ENCODE measurements at places on chromosomes 5 and 9.

GRCh38 chr5:6584727-6585126 lies 48.1 kb downstream of the NSUN2 start:
- DNase-seq: no peak

- DNase-seq: no peak
These were observed 18.2 kb upstream of the FNIP1 start for GRCh38 chr5:131814990-131815389.

- no peak for DNase-seq
These were observed 30.3 kb upstream of the CER1 start for GRCh38 chr9:14752871-14753270.

DNA sequence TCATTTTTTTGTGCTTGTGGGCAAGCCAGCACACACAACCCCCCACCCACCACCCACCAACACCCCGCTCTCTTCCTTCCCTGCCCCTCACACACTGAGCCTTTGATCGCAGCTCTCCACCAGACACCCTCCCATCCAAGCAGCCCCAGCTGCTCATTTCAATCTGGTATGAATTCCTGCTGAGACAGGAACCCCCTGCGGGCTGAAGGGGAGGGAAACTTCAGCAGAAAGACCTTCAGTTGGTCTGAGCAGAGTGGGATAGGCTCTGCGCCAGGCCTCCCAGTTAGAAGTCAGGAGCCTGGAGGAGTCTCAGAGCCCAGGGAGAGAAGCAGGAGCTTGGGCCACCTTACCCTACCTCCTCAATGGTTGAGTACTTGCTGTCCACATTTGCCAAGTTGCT lies 7.2 kb downstream of the PCDHGC5 start:
- DNase-seq: no peak

DNA sequence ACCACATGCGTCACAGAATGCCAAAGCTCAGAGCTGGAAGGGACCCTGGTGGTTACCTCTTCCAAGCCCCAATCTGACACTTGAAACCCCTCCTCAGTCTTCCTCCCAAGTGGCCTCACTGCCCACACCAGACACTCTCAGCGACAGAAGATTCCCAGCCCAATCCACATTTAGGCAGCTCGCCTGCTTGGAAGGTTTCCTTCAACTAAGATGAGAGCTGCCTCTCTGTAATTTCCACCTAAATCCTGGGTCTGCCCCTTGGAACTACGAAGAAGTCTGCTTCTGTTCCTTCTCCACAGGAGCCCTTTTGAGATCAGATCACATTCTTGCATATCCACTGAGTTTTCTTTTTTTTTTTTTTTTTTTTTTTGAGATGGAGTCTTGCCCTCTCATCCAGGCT lies 83.7 kb downstream of the PAX5 start:
- no peak for DNase-seq

DNA sequence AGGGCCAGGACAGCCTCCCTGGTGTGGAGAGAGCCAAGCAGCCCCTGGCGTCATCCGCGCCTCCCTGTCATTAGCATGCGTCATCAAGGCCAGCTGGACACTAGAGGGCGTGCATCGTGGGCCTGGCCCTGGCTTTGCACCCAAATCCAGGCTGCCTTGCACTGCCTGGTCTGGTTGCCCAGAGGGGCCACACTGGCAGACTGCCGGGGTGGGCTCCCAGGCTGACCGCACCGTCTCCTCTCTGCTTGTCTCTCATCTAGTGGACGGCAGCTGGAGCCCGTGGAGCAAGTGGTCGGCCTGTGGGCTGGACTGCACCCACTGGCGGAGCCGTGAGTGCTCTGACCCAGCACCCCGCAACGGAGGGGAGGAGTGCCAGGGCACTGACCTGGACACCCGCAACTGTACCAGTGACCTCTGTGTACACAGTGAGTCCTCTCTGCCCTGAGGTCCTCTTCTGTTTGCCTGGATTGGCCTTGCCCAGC lies 29.0 kb downstream of the HK3 start:
- DNase-seq: no peak

DNA sequence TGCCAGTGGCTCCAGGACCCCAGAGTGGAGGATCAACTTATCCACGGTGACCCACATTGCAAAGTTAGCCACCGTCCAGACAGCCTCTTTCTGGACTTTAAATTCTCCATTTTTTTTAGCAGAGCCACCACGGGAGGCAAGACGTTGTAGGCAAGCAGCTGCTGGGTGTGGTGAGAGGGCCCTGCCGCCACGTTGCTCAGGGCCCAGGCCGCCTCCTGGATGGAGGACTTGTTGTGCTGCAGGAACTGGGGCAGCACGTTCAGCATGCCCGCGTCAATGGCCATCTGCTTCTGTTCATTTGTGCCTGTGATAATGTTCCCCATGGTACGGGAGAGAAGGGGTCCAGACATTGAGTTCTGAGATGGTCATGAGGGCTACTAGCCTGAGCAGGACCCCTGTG lies 114.3 kb upstream of the POC5 start:
- DNase-seq: no peak

- DNase-seq: no peak
These were observed 128.8 kb downstream of the FBN2 start for GRCh38 chr5:128409166-128409800.

DNA sequence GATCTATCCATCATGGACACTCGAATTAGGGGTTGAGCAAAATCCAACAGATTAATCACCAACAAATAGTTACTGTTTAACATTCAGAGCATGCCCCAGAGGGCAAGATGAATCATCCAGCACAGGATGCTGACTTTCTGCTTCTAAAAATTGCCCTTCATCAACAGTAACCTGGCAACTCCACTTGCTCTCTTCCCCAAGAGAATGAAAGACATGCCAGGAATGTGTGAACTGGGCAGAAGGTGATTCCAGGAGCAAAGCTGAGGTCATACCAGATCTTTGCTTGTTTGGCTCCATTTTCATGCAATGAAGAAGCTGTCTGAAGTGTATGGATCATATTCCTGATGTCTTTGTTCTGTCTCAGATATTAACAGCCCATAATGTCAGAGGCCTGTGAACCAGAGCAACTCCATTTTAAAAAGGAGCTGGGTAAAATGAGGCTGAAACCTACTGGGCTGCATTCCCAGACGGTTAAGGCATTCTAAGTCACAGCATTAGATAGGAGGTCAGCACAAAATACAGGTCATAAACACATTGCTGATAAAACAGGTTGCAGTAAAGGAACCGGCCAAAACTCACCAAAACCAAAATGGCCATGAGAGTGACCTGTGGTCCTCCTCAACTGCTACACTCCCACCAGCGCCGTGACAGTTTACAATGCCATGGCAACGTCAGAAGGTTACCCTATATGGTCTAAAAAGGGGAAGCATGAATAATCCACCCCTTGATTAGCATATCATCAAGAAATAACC lies 2.5 kb upstream of the ZNF367 start:
- no peak for DNase-seq

GRCh38 chr5:179393078-179393477 lies 47.8 kb upstream of the ADAMTS2 start:
- DNase-seq: no peak

GRCh38 chr5:88377705-88378656 lies 109.3 kb upstream of the TMEM161B start:
- no peak for DNase-seq

DNA sequence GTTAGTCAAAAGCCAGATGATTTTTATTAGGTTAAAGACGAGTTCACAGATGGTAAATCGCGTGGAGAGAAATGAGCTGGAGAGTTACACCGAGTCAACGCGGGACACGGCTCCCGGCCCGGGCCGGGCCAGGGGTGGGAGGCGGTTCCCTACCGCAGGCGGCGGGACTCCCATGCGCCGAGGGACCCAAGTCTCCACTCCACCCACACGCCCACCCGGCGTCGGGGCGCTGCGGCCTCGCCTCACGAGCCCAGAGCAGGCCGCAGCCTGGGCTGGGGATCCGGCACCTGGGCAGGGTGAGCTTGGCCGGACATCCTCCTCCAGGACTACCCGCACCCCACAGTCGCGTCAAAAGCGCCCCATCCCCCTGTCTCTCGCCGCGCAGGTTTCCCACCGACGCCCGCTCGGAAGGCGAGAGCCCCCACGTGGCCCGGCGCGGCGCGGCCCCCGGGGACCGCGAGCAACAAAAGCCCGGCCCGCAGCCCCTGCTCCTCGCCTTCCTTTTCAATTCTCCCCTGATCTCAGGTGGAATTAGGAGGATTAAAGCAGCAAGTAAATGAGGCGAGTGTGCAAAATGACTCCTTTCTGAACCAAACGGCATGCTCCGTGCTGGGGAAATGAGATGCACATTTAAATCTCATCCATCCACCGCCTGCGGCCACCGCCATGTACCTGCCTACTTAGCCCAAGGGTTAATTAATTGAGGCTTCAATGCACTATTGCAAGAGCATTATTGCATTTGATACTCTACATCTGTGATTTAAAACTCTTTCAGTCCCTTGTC lies 196.5 kb upstream of the TBCA start:
- DNase-seq: no peak

DNA sequence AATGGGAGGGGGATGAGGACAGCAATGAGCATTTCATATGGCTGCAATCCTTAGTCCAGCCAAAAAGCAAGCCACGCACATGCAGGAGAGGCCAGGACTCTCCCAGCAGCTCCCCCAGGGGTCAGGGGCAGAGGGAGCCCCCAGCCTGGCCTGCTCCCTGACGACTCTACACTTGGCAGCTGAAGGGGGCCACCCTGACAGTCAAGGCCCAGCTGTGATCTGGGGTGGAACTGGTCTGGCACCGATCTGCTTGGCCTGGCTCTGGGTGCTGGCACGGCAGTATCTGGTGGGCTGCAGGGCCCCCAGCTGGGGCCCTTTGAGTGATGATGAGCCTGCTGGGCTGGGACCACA lies 118.1 kb downstream of the ADAMTS2 start:
- no peak for DNase-seq

GRCh38 chr5:122653087-122654017 lies 121.5 kb upstream of the SNX2 start:
- DNase-seq: no peak

- no peak for DNase-seq
These were observed 167.8 kb downstream of the RASEF start for GRCh38 chr9:82894961-82895821.

DNA sequence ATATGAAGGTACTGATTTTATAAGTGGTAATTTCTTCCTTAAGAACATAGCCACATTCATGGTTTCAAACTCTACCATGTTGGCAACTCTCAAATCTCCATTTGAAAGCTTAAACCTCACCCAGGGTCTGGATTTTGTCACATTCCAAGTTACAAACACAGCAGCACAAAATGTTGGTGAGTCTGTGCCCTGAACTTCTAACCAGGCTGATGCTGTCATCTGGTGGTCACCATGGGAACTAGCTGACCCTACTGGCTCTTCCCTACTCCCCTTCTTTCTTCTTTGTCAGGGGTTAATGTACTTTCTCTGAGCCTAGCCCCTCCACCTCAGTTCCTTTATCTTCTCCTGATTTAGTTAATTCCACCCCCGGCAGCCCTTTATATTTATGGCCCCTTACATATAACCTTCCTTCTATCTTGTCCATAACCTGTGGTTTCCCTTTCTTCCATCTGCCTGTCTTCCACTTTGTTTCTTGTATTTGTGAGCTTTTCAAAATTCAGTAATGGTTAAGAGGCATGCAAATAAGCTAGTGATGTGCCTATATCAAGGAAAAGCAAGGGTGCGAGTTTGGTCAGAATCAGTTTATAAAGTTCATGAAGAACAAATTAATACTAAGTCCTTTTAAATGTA lies 35.9 kb downstream of the TGFBR1 start:
- DNase-seq: peak; percentile 21
